ENCODE measurements at places on chromosomes 3 and 15.

DNA sequence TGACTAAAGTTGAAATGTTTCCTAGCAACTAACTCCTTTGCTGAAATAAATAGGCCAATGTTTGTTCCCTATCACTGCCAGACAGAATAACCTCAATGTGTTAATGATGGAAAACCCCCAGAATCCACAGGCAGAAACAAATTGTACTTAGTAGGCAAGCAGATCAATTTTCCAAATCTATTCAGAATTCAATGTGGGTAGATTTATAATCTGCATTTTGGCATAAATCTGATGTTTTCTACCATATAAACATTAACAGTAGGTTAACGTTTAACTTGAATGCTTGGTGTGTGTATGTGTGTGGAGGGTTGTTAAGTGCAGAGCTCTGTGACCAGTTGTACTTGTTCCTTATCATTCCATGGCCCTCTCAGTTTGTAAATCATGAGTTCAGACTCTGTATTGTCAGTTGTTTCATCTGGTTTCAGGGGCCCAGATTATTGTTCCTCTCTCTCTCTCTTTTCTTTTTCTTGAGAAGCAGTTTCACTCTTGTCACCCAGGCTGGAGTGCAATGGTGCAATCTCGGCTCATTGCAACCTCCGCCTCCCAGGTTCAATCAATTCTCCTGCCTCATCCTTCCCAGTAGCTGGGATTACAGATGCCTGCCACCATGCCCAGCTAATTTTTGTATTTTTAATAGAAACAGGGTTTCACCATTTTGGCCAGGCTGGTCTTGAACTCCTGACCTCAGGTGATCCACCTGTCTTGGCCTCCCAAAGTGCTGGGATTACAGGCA, 32.8 kb downstream of the PLSCR1 start:
- no peak for DNase-seq

DNA sequence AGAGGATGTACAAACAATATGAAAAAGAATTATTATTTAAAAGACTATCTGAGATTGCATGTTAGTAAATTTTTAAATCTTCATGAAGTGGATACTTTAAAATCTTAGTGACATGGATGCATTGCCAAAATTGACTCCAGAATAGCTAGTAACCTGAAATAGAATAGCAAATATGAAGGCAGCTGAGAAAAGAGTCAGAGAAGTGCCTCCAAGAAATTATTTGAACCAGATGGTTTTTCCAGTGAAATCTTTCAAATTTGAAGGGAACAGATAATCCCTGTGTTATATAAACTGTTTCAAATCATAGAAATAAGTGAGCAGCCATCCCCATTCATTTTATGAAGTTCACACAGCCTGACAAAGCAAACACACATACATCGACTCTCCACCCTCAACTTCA, 29.6 kb downstream of the FSIP1 start:
- no peak for DNase-seq

DNA sequence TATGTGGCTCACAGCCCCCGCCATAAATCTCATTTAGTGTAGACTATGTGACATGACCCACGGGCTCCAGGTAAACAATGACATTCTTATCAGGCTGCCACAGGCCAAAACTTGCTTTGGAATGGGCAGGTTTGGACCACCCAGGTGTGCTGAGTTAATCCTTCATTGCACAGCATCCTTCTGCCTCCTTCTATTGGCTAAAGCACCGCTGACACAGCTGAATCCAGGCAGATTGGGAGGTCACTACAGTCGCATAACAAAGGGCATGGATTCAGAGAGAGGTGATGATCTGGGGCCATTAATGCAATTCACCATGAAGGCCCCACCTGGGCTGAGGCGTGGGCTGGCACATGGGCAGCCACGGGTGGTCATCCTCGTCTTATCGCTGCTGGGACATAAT, 47.8 kb upstream of the GALNT15 start:
- DNase-seq = no peak

DNA sequence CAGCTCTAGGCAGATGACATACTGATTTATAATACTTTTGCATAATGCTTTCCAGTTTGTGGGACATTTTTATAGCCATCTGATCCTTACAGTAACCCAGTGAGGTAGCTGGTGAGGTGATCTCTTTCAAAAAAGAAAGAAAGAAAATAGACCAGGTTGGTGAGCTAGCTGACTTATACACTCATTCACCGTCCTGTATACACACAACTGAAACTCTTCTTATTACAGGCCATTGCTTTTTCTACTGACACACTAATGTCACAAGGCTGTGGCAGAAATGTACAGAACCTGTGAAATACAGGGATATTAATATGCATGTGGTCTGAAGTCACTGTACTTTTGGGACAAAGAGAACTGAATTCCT, 150.2 kb upstream of the BHLHE40 start:
- no peak for DNase-seq

DNA sequence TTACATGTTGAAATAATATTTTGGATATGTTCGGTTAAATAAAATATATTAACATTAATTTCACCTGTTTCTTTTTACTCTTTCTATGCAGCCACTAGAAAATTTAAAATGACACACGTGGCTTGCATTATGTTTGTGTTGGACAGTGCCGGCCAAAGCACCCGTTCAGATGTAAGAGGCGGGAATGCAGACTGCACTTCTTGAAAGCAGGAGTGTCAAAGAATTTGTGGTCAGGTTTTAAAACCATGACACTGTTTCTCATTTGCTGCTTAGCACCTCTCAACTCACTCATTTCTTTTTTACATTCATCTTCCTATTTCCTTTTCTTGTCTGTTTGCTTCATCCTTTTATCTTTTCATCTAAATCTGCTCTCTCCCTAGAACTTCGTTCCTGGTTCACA, 35.3 kb upstream of the MINAR1 start:
- no peak for DNase-seq

All from activated T-cell treated with anti-CD3 and anti-CD28 coated beads for 48 hours (primary cell).